ENCODE measurements at places on chromosomes 3 and 15. TPM values are rescaled to one million over a fixed set of nuclear protein-coding genes. Genes with fewer than 3 reads are reported as not detected.

DNA sequence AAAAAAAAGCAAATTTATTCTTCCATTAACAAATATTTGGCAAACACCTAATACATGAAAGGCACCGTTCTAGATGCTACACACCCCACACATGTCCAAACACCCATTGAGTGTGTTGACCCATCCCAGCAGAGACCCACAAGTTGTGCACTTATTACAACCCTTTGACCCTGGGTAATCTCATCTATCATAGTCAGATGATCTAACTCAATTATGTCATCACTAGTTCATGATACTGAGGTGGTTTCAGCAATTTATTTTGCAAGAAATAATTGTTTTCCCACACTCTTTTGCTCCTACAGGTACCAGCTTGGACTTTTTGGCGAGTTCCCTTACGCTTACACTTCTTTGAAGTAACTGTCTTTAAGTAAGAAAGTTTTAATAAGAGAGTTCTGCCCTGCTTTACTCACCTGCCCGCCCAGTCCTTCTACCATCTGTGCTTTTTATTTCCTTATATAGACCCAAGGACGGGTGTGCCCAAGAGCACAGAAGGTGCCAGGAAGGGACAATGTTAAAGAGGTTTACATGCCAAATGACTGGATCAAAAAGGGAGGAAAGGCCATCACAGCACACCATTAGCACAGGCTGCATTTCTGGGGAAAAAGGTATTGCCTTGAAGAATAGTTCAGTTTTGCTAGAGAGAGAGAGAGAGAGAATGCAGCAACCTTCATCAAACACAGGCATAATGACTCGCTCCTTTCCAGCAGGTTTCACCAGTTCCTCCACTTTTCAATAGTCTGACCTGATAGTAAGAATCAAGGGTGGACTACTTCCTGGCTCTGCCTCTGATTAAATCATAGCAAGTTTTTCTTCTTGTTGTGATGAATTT is 54.5 kb upstream of the ATP11B start:
- DNase-seq = no peak

- DNase-seq = no peak
These were observed 72.2 kb downstream of the TOP2B start for GRCh38 chr3:25592510-25592968.

- DNase-seq = no peak
These were observed 510.1 kb upstream of the CFAP20DC start for GRCh38 chr3:59559721-59560435.

GRCh38 chr3:168071591-168072322 is 24.0 kb downstream of the GOLIM4 start:
- DNase-seq = no peak

- DNase-seq = peak; percentile 96
These were observed at the start of gene GDPGP1 for GRCh38 chr15:90234096-90234988. Gene GDPGP1 (plus strand): TSS chr15:90234209. CDS start chr15:90240909, 6,700 bp downstream.

- no peak for DNase-seq
These were observed 1.1 kb downstream of the MRPL47 start for GRCh38 chr3:179603321-179603720.

- DNase-seq = no peak
These were observed 35.7 kb downstream of the P3H2 start for GRCh38 chr3:190084983-190085382.

- no peak for DNase-seq
These were observed 233.4 kb upstream of the LRTM1 start for GRCh38 chr3:55161231-55161630.

- no peak for DNase-seq
These were observed 1.5 kb upstream of the CD200R1L start for GRCh38 chr3:112848196-112848595.

The CCDC80 gene
- 0.17 TPM for polyA plus RNA-seq

The CHST2 gene
- 0.11 TPM for polyA plus RNA-seq
